ENCODE measurements at places on chromosomes 2 and 18.

DNA sequence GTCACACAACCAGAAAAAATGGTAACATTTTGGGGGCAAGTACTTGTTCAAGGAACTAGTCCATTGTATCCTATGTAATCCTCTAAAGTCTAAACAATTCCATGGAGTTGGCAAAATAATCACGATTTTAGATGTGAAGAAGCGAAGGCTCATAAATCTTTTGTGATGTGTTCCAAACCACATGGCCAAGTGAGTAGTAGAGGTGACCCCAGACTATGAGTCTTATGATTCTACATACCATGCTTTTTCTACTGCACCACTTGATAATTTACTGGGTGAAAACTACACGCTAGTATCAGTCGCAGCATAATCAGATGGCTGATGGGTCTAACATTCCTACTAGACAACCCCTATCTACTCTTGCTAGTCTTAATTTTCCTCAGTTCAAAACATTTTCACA is 371.4 kb downstream of the OSR1 start:
- DNase-seq: no peak

DNA sequence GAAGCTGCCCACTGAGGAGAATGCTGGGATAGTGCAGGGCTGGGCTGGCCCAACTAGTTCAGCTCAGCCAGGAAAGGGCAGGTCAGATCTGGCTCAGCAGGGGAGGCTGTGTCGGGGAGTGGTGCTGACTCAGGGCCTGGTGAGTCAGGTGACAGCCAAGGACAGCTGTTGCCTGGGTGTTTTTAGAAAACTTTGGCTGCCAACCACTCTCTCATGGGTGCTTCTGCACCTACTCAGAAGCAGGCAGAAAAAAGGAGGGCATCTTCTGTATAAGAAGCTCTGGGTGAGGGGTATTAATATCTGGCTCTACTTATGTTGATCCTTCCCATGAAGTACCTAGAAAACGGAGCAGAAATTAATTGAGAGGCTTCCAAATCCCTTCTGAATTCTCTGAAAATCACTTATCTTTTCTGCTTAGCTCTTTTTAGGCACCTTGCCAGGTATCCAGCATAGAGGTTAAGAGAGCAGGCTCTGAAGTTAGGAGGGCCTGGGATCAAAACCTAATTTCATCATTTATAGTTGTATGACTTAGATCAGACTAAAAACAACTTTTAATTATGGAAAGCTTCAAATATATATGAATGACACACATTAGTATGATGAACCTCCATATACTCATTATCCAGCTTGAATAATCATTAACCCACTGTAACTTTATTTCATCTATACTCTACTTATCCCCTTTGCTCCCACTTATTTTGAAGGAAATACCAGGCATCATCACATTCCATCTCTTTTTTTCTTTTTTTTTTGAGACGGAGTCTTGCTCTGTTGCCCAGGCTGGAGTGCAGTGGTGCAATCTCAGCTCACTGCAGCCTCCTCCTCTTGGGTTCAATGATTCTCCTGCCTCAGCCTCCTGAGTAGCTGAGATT is 15.5 kb upstream of the RAB10 start:
- no peak for DNase-seq

DNA sequence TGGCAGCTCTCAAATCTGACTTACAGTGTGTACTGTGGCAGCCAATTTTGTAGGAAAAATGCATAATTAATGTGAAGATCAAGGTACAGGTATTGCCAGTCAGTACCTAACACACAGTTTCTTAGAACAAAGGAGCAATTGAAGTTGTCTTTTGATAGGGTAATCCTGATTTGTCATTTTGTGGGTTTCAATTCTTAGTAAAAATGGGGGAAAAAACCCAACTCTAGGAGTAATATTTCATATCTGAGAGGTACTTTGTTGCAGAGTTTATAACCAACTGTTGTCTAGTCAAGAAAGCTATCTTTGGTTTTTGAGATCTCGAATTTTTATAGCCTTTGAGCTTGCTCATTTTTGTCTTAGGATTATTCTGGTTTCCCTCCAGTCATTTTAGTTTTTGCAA is 16.1 kb downstream of the SPATS2L start:
- no peak for DNase-seq

DNA sequence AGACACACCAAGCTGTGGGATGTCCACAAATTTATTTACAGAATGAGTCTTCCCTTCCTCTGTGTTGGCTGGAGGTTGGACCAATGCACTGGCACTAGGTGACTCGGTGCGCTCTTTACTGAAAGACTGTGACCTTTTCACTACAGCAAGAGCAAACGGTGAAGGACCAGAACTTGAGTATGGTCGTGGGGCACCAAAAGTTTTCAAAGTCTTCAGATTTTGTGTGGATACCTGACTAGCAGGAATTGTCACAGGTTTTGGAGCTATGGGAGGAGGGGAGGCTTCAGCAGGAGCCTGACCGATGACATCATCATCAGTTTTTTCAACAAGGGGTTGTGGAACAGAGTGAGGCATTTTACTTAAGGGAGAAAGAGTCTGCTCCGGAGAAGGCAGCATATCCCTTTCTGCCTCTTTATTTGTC is 73.0 kb upstream of the GRB14 start:
- no peak for DNase-seq

GRCh38 chr18:21064347-21064746 is 47.3 kb downstream of the ROCK1 start:
- no peak for DNase-seq

DNA sequence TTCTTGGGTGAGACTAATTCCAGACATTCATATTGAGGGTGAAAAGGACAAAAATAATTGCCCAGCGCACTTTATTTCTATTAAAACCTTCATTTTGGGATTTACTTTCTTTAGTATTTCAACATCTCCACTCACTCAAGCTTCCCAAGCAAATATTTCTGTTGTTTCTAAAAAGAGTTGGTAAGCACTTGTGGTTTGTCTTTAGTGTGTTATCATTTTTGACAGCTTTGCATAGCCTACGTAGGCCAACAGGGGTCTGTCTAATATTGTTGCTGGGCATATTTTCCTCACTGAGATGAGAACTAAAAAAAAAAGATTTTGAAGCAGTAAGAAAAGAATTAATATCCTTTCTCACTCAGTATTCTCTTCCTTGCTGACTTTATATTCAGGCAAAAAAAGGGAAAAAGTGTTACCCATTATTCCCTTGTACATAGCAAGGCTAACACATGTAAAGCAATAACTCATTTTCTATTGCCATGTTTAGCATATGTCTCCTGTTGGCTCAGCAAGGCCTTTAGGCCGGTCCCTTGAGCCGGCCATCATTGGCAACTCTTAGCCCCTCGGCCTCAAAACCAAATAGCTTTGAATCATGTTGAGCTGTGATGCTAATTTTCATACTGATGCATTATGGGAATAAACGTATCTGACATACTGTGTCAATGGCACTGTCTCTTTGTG is 494.2 kb downstream of the ARHGAP15 start:
- DNase-seq: no peak
